ENCODE measurements at places on chromosomes 4 and X.
A peak's percentile ranks its signal among the peaks of the same experiment; 100 is the strongest.

DNA sequence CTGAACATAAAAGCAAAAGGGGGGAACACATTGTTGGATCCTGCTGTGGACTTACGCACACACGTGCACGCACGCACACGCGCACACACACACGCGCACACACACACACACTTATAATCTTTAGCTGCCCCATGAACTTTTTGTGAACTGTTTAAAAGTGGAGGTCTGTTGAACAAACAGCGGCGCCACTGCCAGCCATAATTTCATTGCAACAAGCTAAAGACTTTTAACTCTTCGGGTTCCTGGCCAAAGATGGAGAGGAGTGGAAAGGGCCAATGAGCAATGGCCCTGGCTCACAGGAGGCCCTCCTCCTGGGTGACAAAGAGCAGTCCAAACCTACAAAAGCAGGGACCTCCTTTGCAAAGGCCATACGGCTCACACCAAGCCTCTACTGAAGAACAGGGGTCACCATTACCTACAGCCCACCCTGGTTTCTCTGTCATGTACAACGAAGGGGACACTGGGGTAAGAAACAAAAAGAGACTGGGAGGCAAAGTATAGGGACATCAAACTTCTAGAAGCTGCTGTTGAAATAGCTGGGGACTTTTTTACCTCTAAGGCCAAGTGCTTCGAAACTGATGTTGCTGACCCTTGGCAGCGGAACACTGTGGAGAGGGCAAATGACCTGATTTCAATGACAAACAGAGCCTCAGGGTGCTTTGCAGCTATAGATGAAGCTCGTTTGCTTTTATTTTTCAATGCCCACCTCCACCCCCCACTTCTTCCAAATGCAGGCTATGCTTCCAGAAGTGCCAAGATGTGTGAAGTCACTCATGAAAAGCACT, 16.7 kb downstream of the BCOR start:
- no peak for DNase-seq

DNA sequence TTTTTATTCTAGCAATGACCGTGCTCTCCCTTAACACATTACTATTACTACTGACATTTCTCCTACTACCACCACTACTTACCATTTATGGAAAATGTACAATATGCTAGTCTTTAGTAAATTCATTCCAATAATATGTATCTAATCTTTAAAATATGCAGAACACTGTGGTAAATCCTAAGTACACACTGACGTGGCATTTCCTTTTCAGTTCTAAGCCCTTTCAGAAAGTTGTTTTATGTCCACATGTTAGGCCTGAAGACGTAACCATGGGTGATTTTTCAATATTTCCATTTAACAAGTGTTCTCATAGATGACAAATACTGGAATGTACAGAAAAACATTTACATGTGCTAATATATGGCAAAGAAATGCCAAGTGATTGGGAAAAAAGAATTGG, 268.6 kb upstream of the SLIT2 start:
- DNase-seq = no peak

DNA sequence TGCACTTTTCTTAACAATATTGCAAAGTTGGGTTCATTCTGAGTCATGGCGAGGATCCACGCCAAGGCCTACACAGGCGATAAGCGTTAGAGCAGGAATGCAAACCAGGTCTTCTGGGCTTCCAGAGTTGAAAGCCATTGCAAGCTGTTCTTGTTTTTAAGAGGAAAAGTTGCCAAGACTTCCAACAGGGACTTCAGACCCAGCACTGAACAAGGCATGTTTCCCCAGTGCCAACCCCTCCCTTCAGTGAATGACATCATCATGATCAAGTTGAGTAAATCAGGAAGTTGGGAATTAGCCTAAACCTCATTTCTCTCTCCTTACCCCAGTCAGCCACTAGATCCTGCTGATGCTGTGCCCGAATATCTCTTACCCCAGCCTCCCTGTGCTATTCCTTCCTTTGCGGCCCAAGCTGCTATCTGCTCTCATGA, 355.1 kb downstream of the HS3ST1 start:
- no peak for DNase-seq

DNA sequence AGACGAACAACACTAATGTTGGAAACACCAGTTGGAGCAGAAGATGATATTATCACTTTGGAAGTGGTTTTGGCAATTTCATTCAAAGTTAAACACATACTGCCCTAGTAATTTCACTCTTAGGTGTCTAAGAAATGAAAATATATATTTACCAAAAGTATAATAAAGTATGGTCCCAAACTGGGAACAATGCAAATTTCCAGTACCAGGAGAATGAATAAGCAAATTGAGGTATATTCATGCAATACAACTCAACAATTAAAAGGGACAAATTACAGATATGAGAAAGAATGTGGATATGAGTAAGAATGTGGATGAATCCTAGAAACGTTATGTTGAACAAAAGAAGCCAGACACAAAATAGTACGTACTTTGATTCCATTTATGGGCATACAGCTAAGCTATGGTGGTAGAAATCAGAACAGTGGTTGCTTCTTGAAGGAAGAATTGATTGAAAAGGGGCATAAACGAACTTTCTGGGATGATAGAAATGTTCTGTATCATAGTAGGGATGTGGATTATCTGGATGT, 10.0 kb downstream of the ELMOD2 start:
- DNase-seq = no peak

- DNase-seq = no peak
Observed at GRCh38 chr4:106647451-106647850, 278.9 kb upstream of the GIMD1 start.

- DNase-seq = no peak
Observed at GRCh38 chrX:107724653-107725052, 50.9 kb downstream of the TSC22D3 start.

GRCh38 chrX:136856050-136856449, 24.5 kb downstream of the RBMX start:
- no peak for DNase-seq

DNA sequence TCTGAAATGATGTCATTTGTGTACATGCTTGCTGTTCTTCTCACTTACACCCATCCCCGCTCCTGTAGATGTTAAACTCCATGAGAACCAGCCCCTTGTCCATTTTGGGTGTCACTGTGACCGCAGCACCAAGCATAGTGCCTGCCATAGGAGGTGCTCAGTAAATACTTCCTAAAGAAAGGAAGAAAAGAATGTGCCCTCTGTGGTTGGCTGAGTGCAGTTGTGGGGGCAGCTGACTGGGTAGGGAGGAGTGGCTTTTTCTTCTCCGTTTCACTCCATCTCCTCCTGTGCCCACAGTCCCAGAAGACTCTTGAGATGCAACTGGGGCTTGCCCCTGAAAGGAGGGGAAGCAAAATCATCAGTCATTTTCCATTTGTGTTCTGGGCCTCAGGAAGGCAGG, 25.5 kb downstream of the PHEX start:
- peak; percentile 25 for DNase-seq

- no peak for DNase-seq
Observed at GRCh38 chr4:53183754-53184153, 182.1 kb downstream of the SCFD2 start.

DNA sequence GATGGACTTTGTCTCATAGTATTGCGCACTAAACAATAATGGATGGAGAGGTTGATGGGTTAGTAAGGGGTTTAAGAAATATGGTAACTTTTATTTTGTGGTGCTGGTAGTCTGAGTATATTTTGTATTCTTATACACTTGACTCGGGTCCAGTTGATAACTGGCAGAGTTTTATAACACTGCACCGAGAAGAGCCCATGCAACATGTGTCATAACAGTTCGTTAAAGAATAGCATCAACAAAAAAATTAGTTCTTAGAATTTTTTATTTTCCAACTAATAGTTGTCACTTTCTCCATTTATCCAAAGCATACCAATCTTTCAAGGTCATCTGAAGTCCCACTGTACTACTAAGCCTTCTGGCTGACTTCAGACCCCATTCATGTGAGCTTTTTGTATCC, 175.1 kb downstream of the SOWAHB start:
- DNase-seq = no peak

- DNase-seq = no peak
Observed at GRCh38 chrX:47206316-47206715, 12.2 kb upstream of the CDK16 start.

- DNase-seq = no peak
Observed at GRCh38 chr4:106629268-106629625, 260.7 kb upstream of the GIMD1 start.

DNA sequence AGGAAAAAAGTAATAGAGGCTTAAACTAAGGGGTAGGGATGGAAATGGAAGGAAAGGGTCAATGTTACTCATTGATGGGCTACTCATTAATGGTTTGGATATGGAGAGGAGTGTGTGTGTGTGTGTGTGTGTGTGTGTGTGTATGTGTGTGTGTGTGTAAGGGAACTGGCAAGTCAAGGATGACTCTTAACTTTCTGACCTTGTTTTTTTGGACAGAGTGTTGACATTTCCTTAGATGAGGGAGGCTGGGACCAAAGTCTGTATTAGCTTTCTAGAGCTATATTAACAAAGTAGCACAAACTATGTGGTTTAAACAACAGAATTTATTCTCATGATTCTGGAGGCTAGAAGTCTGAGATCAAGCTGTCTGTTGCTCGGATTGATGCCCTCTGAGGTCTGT, 202.7 kb downstream of the GBA3 start:
- DNase-seq = no peak
